ENCODE measurements at places on chromosomes 11 and 22.

GRCh38 chr11:126460417-126461095 lies 105.1 kb downstream of the ST3GAL4 start:
- DNase-seq = no peak

GRCh38 chr11:610146-610801 lies 5.5 kb downstream of the IRF7 start:
- no peak for DNase-seq

GRCh38 chr11:133204158-133204557 lies 328.1 kb downstream of the OPCML start:
- DNase-seq = no peak

DNA sequence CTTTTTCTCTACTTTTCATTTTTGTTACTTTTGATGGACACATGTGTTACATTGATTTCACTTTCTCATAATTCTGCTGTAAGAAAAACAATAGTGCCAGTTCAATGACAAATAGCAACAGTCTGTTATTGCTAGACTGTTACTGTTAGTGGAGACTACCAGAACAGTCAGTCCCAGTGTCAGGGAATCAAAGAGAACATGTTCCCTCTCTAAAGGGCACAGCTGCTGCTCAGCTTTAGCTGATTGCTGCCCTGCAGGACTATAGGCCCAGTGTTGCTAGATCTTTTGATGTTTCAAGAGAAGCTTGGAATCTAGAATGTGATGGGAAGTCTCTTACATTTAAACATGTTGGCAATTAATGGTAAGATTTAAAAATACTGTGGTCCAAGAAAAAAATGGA lies 3.4 kb downstream of the BIRC3 start:
- no peak for DNase-seq

DNA sequence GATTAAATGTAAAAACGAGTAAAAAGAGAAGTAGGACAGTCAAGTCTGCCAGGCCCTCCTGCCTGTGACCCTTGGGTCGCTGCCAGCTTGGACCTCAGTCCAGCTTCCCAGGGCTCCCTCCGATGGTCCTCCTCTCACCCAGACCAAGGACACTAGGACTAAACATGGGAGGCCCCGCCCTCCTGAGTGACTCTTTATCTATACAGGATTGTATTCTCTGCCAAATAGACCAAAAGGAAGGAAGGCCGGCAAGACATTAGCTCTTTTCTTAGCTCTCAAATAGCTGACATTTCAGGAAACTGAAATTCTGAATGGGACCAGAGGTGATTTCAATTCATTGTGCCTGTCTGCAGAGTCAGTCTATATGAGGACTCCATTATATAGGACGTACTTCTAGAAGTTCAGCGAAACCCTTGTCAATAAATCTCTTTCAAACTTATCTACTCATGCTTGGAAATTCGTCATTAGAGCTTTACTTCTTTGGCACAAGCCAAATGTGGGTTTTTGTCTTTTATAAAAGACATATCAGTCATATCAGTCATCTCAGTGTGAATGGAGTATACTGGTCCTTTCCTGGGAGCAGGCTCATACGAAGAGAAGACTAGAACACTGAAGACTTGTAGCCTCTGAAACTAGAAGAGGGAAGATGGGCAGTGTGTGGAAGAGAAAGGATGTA lies 28.5 kb downstream of the ADORA2A start:
- DNase-seq = no peak

- DNase-seq = no peak
Measured at GRCh38 chr22:25420925-25421904, 143.3 kb upstream of the GRK3 start.

DNA sequence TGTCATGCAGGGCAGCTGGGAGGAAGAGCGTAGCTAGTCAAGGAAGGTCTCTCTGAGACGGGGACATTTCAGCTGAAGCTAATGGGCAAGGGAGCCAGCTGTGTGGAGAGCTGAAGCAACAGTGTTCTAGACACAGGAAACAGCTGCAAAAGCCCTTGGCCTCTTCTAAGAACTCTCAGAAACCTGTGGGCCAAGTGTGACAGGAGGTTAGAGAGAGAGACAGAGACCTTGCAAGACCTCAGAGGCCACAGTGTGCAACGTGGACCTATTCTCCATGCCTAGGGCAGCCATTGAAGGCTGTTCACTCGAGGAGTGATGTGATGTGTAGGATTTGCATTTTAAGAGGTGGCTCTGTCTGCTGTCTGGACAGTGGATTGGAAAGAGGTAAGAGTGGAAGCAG lies 48.7 kb upstream of the TNRC6B start:
- DNase-seq = no peak

- DNase-seq = no peak
Measured at GRCh38 chr11:107988397-107989158, 20.1 kb upstream of the CUL5 start.

- no peak for DNase-seq
Measured at GRCh38 chr22:23743303-23743705, 7.6 kb downstream of the ZNF70 start.

DNA sequence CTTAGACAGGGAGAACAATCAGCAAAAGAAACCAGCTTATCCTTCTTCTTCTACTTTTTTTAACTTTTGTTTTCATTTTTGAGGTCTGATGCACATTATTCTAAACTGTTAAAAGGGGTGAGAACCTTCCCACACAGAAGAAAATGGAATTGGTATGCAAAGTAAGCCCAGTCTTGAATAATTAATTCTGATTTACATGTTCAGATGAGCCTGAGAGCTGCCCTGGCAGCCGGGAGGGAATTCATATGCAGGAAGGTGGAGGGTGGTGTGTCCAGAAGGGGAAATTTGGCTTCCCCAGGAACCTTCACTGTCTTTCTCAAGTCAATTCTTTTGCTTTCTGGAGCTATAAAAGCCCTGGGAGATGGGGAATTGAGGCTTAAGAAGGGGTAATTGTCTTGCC lies 181.0 kb downstream of the INSC start:
- DNase-seq = no peak

GRCh38 chr11:102878595-102878994 lies 3.8 kb upstream of the MMP12 start:
- no peak for DNase-seq

DNA sequence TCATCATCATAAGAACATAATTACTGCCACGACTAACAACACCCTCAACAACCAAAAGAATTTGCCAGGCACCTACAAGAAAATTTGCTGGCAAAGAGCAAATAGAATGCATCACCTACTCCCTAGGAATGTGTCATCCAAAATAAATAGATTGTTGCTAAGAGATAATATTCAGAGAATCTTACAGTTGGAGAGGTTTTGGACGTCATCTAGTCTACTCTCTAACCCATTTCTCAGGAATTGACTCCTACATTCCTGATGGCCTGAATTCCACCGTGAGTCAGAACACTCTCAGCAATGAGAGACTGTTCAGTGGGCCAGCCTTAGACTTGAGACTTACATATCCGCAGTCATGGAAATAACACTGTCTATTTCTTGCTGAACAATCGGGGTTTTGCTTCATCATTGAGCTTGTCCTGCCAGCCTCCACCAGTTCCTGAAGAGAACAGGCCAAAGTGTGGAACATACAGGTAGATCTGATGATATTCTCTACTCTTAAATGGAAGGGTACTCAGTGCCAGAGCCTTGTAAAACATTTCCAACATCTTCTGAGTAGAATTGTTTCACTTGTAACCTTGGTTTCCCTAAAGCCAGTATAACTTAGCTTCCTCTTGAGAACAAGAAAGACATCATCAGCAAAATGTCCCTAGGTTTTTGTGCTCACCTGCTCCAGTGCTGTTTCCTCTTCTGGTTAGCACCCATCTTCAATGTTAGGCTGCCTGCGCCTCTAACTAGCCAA lies 8.3 kb downstream of the KIRREL3 start:
- DNase-seq = peak; percentile 93

- DNase-seq = no peak
Measured at GRCh38 chr22:45998638-45999378, 21.8 kb upstream of the WNT7B start.

- DNase-seq = no peak
Measured at GRCh38 chr22:21714059-21714770, 21.4 kb downstream of the YPEL1 start.

- DNase-seq = no peak
Measured at GRCh38 chr11:120211522-120212258, 858 bp downstream of the OAF start.

GRCh38 chr22:18096823-18097222 lies 13.8 kb upstream of the TUBA8 start:
- no peak for DNase-seq

DNA sequence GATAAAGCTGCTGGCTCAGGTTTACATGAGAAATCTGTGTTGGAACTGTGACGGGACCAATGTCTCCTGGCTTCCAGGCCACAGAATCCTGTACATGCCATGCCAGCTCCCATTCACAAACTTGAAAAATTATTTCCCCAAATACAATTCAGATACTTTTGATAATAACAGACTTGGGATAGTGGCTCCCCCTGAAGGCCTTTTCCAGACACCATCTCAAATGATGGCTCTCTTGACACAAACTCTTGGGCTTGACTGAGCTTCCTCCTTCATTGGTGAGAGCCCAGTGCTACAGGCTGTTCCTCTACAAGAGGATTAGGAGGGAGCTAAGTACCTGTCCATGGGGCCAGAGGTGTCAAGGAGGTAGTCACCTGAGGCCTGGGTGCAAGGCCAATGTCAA lies 104.7 kb upstream of the PAX6 start:
- no peak for DNase-seq

DNA sequence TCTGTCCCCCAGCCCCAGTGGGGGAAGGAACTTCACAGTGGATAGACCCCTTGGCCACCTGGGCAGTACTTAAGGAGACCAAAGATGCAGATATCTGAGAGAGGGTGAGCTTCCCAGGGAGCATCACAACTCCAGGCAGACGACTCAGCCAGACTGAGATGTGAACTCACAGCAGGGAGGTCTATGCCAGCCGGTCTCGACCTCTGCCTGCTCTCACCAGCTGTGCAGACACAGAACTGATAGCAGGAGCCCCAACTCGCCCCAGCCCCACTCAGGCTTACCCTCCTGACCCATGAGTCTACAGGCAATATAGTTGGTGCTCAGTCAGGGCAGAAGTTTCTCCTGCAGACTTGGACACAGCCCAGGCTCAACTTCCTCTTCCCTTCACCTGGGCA lies 29.7 kb upstream of the ACCSL start:
- DNase-seq = no peak

DNA sequence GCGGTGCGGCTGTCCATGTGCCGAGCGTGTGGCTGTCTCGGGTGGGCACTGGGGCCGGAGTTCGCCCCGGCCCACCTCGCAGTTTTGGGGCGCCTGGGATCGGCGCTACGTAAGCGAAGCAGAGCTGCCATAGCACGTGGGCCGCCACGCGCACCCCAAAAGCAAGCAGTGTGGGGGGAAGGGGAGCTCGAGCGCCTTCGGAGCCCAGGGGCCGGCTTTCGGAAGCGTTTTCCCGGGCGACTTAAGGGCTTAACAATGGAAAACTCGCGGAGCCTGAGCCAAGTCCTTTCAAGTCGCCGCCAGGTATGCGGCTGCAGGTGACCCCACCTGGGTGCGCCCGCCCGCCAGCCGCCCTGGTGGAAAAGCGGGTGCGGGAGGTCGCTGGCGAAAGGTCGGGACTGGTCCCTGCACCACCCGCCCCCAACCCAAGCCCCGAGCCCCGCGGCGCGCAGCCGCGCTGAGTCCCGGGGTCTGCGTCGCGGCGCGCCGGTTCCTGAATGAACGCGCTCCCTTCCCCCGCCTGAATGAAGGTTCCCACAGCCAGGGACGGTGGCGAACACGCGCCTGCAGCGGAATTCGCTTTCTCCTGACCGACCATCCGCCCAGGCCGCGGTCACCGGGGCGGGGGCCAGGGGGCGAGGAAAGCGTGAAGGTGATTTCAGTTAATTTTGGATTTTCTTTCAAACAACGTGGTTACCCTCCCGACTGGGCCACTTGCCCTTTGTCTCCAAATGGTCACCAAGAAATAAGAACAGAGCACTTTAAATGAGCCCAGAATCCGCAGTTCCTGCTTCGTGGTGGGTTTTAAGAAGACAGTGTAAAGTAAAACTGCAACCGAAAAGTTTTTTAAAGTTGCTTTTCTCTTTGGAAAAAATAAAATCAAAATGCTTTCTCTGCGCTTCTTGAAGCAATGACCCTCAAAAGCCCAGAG lies 2.8 kb upstream of the CCND1 start:
- DNase-seq = no peak

- no peak for DNase-seq
Measured at GRCh38 chr22:30291058-30291892, 2.0 kb upstream of the CASTOR1 start.

DNA sequence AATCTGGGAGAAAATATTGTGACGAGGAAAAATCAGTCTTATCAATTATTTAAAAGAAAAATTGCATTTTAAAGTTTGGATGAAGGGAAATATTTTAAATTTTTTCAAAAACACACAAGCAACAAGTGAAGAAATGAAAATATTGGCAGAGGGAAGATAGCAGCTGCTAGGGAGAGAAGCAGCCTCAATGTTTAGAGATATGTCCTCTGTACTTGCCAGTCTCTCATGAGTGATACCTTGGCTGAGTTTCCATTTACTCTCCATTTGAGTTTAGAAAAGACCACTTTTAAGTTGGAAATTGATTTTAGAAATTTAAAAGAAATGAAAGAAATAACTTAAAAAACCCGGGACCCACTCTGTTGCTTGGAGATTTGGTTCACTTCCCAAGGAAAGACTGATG lies 88.6 kb upstream of the DBX1 start:
- DNase-seq = no peak

DNA sequence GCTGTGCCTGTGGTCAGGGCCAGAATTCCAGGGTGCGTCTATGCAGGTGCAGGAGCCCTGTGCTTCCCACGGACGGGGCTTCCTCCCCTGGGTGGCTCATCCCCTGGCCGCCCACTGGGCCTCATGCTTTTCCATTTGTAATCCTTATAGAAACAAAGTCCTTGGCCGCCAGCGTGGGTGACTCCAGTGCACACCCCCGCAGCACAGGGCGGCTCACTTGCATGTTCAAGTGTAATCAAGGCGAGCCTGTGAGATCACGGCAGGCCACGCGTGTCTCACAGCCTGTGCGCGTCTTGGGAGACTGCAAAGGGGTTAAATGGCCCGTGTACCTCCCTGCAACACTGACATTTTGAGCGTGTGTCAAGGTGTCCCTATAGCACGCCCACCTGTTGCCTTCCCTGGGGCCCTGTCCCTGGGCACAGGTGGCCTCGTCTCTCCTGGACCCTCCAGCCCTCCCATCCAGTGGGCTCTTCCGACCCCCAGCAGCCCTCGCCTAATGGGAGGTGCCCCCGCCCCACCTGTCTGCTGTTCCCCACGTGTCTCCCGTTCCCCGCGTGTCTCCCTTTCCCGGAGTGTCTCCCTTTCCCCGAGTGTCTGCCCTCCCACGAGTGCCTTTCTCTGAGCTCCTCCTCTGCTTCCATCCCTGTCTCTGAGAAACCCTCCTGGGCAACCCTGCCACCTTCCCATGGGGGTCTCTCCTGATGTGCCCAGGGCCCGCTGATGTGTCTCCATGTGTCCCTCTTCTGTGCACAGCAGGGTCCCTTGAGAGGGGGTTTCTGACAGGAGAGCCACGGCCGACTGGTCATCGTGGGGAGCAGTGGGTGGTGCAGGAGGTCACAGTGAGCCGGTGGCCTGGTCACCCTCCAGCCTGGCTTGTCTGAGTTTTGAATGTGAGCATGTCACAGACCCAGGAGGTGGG lies 1215.3 kb downstream of the BRD1 start:
- DNase-seq = no peak

All from stromal cell of bone marrow (primary cell).